ENCODE measurements at places on chromosomes 1 and 21. TPM values are rescaled to one million over a fixed set of nuclear protein-coding genes. Genes with fewer than 3 reads are reported as not detected.

GRCh38 chr1:40041466-40041838 is 923 bp downstream of the CAP1 start:
- no peak for DNase-seq

DNA sequence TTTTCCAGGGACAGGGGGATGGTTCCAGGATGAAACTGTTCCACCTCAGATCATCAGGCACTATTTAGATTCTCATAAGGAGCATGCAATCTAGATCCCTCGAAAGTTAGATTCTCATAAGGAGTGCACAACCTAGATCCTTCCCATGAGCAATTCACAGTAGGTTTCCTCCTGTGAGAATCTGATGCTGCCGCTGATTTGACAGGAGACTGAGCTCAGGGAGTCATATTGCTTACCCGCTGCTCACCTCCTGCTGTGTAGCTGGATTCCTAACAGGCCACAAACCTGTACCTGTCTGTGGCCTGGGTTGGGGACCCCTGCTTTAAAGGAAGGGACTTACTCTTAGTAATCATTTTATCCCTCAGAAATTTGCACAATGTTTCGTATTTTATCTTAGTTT is 9.3 kb downstream of the CTH start:
- no peak for DNase-seq

- DNase-seq: peak; percentile 55
Measured at GRCh38 chr1:10399444-10399941, 629 bp downstream of the PGD start.

GRCh38 chr1:229108598-229109201 is 162.2 kb upstream of the RAB4A start:
- no peak for DNase-seq

DNA sequence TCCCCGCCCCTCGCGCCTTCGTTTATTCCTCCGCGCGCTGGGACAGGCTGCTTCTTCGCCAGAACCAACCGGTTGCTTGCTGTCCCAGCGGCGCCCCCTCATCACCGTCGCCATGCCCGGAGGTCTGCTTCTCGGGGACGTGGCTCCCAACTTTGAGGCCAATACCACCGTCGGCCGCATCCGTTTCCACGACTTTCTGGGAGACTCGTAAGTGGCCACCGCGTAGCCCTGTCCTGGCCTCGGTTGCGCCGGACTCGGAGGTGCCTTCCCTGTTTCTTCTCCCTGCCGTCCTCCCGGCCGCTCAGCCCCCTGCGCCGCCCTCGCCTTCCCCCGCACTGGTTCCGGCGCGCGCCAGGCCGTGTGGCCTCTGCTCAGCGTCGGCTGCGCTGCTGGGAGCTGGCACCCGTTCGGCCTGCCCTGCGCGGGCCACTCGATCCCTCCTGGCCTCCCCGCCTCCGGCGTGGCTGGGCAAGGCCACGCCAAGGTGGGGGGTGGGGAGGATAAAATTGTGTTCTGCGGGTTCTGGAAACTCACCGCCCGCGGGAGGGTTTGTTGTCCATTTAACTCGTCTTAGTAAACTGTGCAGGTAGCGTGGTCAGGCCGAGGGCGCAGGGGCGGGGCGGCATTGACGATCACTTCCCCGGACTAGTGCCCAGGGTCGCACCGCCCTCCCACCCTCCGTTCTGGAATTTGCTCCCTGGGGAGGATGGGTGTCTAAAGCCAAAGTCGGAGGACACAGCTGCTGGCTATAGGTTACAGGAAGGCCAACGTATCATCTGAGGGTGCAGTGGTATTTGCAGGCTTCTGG is at the start of gene PRDX6:
Gene PRDX6 (plus strand): TSS at position 50 of the 808 bp plus-strand sequence. CDS start 63 bp downstream, at position 113.
- peak; percentile 57 for DNase-seq

- no peak for DNase-seq
Measured at GRCh38 chr1:156176610-156177210, 17.2 kb upstream of the SLC25A44 start.

DNA sequence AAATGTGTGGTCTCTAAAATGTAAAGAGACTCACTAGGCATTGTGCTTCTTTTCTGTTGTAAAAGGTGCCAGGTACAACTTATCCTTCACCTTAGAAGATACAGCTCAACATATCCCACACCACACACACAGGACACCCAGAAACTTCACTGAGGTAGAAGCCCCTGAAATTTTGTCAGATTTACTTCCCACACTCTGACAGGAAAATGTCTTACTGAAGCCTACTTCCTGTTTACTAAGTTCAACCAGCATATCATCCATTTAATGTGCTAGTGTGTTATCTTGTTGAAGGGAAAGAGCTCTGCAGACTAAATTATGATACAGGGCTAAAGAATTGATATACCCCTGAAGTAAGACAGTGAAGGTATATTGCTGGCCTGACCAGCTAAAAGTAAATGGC is 39.9 kb upstream of the INSL5 start:
- DNase-seq: peak; percentile 1

Gene ATAD3B
- 19.4 TPM for total RNA-seq

Gene PLEKHG5
- total RNA-seq: 17.9 TPM

Measured in lung microvascular endothelial cell (primary cell).